ENCODE measurements at places on chromosomes 6 and 20.

DNA sequence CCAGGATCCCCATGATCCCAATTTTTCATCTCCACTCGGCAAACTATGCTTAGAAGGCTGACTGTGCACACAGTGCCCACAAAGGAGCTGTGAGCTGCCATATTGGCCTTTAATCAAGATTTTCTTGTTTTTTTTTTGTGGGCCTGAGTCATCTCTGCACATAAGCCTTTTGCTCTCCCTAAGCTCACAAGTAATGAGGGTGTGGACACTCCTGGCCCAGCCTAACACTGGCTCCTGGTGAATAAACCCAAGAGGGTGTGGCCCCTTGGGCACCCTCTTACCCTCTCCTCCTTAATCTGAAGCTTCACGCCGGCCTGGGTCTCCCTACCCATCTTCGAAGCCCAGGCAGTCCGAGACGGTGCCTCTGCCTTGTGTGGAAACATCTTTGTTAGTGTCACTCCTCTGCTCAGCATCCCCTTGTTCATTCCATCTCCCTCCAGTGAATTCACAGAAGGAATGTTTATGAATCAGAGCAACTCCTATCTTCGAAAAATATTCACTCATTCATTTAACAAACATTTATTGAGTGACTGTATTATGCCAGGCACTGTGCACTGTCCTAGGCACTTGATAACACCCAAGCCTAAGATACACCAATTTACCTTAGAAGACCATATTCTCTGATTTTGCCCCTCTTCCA is 22.2 kb upstream of the MRPS10 start:
- DNase-seq = no peak

GRCh38 chr6:42693725-42694323 is 28.6 kb downstream of the PRPH2 start:
- no peak for DNase-seq

GRCh38 chr20:47622118-47622665 is 120.5 kb downstream of the NCOA3 start:
- no peak for DNase-seq

GRCh38 chr6:42226645-42227143 is 9.0 kb upstream of the MRPS10 start:
- no peak for DNase-seq

DNA sequence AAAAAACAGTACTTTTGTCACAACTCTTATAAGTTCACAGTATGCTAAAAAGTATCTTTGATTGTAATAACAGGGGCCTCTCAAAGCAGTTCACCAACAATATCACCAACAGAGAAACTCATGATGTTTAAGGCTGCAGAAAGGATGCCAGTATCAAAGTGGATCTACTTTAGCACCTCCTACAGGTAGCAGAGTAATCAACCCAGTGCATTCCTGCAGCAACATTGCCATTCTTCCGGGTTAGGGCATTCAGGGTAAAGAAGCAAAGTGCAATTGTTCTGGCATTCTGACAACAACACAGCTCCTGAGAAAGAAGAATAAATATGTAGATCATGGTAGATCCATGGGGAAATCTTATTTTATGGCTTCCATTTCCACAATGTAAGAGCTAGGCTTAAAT is 7.6 kb upstream of the SLC17A4 start:
- no peak for DNase-seq

- DNase-seq = no peak
Measured at GRCh38 chr6:12051861-12052368, 39.8 kb downstream of the HIVEP1 start.

- no peak for DNase-seq
Measured at GRCh38 chr20:4661191-4661590, 60.5 kb upstream of the PRND start.

- no peak for DNase-seq
Measured at GRCh38 chr20:51888291-51888690, 86.0 kb upstream of the SALL4 start.

GRCh38 chr6:25066593-25066992 is 130.8 kb upstream of the RIPOR2 start:
- DNase-seq = no peak

GRCh38 chr6:21594416-21595281 is 1.1 kb downstream of the SOX4 start:
- no peak for DNase-seq

- DNase-seq = no peak
Measured at GRCh38 chr20:25397821-25398220, 7.2 kb upstream of the ABHD12 start.

GRCh38 chr6:29696147-29697125 is 15.5 kb upstream of the ZFP57 start:
- DNase-seq = no peak

DNA sequence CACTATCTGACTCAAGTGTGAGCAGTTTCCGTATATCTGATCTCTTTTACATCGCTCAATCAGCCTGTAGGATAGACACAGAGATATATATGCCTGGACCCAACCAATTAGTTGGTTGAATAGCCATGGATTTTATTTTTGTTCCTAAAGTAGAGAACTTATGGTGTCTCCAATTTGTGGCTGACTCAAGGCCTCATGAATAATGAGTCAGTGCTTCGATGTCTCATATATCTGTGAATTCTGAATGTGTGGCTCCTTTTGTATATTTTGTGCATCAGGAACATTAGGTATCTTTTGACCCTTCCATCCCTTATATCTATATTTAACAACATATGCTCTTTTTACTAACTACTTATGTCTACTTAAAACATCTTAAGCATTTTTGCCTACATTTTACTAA is 64.5 kb downstream of the OR2B2 start:
- no peak for DNase-seq

DNA sequence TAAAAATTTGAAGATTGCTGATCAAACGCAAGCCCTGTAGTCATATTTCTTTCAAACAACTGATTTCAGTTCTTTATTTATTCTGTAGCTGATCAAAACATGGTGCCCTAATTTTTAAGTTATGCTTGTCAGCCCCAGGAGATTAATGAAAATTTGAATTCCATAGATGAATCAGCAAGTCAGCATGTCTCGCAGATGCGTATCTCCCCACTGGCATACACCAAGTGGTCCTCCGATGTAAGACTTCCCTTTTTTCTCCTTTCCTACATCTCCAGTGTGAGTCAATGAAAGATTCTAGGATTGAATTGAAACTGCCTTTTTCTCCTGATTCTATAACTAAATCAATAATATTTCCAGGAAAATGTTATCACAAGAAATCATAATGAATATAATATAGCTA is 539.6 kb upstream of the NOX3 start:
- no peak for DNase-seq

GRCh38 chr20:8470156-8470555 is 338.1 kb downstream of the PLCB1 start:
- DNase-seq = no peak

DNA sequence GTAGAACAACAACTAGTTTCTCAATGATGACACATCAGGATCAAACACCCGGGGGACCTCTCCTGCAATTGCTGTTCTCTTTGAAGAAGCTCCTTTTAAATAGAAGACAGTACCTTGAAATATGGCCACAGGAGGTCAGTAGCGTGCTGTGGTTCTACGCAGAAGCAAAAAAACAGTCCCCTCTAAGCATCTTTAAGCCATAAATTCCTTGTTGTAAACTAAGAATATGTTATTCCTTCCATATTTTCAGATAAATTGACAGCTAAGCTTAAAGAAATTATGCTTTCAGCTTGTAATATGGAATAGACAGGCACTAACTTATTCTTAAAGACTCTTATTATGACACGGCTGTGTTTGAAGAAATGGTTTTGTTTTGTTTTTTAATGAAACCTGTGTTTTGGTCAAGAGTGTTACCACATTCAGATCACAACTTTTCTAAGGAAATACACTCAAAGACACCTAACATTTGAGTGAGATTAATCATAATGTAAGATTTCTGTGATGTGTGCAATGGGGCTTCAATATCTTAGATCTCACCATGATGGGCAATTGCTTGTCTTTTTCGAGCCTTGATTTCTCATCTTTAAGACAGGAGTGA is 49.7 kb upstream of the IL20RA start:
- no peak for DNase-seq

DNA sequence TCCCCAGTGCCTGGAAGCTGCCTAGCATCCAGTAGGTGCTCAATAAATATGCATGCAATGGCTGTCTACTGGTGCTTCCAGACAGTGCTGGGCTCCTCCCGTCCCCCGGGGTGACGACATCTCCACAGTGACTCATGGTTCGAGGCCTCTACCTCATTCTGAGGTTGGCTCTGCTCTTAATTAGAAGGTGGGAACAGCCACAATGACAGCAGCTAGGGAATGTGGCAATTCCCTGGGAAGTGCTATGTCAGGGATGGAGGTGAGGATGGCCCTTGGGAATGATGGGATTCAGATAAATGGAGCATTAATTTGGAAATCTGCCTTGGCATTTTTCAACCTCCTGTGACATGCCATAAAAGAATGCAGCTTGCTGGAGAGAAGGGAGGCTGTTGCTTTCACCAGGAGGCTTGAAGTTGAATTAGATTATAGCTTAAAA is 43.5 kb upstream of the NFATC2 start:
- no peak for DNase-seq

DNA sequence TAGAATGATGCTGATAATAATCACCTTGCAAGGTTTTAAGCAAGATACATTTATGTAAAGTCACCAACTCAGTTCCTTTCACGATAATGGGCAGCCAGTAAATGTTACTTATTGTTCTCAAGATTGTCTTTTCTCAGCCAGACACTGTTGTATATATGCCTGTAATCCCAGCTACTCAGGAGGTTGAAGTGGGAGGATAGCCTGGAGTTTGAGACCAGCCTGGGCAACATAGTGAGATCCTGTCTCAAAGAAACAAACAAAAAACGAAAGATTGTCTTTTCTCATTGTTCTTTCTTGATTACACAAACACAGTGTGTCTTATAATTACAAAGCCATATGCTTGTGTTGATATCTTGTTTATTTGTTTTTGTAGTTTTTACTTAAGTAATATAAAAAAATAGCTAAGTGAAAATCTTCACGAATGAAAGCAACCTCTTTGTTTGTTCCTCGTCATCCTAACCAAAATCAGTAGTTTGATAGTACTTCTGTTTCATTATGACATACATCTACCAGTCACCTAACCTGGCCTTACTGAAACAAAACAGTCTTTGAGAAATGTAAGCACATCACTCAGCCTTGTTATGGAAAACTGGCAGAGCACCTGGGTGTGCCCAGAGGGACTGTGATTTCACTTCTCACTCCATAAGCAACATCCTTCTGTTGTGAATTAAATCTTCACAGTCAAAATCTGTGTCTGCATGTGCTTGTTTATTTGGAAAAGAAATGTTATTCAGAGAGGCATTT is 436.2 kb upstream of the SOX4 start:
- no peak for DNase-seq

DNA sequence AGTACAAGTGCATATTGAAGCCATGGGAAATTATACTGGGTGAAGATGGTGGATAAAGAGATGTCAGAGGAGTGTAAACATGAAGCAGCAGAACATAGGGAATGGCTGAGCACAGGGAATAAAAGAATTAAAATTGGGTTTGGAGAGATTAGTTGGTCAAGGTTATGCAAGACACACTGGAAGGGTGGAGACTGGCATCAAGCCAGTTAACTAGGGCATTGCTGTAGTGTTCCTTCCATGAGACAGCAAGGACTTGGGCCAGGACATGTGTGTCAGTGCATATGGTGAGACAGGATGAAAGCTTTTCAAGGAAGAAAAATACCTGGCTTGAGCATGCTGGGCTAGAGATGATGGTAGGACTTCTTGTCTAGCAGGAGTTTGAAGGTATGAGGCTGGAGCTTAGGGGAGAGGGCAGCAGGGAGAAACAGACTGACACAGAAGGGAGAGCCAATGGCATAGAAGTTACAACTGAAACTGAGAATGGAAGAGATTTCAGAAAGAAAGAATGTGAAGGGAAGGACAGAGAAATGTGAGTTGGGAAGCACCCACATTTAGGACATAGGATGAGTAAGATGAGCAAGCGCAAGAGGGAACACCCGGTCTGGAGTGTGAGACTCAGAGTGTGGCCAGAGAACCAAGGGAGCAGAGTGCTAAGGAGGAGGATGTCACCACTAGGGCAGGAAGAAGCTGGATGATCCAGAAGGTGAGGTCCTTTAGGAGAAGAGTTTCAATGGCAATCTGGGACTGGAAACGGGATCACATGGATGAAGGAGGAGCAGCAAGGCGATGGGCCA is 14.5 kb upstream of the TMEM170B start:
- no peak for DNase-seq

- no peak for DNase-seq
Measured at GRCh38 chr6:102525336-102525735, 1131.8 kb downstream of the GRIK2 start.

GRCh38 chr6:87653074-87653962 is 48.7 kb downstream of the AKIRIN2 start:
- no peak for DNase-seq

- DNase-seq = no peak
Measured at GRCh38 chr20:62141397-62142251, 1.6 kb downstream of the PSMA7 start.

- DNase-seq = no peak
Measured at GRCh38 chr6:135675026-135675425, 176.5 kb upstream of the PDE7B start.

DNA sequence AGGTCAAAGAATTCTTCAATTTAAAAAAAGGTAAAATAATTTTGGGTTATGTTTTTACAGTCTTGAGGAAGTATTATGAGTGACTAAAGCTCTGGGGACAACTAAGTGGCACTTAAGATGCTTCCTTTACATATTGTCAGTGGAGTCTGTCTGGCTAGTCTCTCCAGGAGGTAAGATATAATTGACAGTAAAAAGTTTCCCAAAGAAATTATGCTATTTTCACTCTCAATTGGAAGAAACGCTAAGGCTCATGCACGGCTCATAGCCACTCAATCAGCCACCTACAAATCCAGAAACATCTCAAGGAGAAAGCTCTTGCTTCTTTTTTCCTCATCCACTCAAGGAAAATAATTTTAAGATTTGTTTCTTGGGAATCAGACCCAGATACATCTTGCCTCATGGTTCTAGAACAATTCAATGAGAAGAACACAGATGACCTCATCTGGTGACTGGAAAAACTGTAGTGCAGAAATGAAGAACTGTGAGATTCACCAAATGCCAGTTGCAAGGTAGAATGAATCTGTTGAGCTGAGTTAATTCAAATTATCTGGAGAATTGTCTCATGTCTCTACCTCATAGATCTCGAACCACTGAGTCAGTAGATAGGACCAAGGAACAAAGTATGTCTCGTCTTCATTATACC is 252.9 kb downstream of the TPBG start:
- DNase-seq = no peak

- no peak for DNase-seq
Measured at GRCh38 chr6:17624396-17624795, 24.3 kb downstream of the FAM8A1 start.

All from NCI-H187 (cell line).